ENCODE measurements at places on chromosomes 13 and 19. TPM values are rescaled to one million over a fixed set of nuclear protein-coding genes. Genes with fewer than 3 reads are reported as not detected.

DNA sequence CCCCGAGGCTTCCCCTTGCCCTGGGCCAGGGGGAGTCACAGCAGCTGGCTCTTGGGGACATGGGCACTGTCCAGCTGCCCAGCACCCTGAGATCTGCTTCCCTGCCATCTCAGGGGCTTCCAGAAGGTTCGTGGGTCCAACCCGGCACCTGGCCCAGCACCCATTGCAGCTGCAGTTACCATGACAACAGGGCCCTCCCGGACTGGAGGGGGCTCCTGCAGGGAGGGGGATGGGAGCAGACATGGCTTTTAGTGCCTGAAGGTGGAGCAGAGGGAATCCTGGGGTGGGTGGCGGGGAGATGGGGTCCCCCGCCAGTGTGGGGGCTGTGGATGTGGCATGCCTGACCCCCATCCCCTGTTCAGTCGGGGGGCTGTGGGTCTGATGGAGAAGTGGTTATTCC is 14.7 kb downstream of the PIN1 start:
- no peak for DNase-seq

DNA sequence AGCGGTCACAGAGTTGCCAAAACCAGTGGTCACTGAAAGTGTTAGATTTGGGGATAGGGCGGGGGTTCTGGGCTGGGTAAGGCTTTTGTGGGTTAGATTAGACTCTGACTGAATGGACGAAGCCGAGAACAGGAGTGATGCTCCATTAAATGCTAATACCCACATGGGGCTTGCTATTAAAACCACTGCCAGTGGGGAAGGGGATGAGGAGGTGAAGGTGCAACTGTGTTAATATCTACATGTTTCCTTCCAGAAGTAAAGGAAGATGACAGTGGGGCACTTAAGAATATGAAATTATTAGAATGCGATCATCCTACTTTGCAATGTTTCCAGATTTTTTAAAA is 573 bp upstream of the ZNF614 start:
- DNase-seq: no peak

The C19orf25 gene
- 24.7 TPM for total RNA-seq

The OR4F17 gene
- total RNA-seq: not detected

DNA sequence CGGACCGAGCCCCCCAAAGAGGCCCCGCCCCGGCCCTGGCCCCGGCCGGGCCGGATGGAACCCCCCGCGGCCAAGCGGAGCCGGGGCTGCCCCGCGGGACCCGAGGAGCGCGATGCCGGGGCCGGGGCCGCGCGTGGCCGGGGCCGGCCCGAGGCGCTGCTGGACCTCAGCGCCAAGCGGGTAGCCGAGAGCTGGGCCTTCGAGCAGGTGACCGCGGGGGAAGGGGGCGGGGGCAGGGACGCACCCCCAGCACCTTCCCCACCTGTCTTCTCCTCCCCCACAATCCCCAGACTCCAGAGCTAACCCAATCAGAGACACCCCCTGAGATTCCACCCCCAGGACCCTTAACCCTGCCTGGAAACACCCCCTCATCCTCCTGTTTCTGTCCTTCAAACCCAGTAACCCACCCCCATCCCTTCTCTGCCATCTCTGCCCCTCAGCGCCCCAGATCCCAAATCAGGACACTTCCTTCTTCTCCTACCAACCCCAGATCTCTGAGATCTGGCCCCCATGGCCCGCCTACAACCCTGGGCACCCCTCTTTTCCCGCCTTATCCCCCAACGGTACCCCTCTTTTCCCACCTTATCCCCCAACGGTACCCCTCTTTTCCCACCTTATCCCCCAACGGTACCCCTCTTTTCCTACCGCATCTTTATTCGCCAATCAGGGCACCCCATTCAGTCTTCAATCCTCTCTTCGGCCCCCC is 505 bp downstream of the ZSWIM4 start:
- no peak for DNase-seq

The ZNF723 gene
- total RNA-seq: not detected

GRCh38 chr13:28468023-28468915 is 26.7 kb downstream of the FLT1 start:
- DNase-seq: no peak

The NEK3 gene
- total RNA-seq: 6.8 TPM

DNA sequence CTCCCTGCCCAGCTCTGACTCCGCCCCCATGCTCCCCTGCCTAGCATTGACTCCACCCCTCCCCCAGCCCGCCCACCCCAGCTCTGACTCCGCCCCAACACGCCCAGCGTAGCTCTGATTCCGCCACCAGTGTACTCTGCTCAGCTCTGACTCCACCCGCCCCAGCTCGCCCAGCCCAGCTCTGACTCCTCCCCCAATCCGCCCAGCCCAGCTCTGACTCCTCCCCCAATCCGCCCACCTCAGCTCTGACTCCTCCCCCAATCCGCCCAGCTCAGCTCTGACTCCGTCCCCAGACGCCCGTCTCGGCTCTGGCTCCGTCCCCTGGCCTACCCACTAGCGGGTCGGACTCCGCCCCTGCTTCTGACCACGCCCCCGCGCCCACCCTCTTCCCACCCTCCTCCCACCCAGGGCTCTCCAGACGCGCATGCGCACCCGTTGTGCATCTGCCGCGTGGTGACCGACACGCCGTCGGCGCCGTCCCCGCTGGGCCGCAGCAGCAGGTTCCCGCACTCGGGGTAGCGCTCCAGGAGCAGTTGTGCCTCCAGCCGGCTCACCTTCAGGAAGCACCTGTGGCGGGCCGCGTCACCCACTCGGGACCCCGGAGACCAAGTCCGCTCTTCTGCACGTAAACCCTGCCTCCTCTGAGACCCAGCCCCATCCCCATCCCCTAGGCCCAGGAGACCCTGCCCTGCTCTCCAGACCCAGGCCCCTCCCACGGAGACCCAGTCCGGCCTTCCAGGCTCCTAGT is 10.2 kb downstream of the STAP2 start:
- DNase-seq: peak; percentile 15

DNA sequence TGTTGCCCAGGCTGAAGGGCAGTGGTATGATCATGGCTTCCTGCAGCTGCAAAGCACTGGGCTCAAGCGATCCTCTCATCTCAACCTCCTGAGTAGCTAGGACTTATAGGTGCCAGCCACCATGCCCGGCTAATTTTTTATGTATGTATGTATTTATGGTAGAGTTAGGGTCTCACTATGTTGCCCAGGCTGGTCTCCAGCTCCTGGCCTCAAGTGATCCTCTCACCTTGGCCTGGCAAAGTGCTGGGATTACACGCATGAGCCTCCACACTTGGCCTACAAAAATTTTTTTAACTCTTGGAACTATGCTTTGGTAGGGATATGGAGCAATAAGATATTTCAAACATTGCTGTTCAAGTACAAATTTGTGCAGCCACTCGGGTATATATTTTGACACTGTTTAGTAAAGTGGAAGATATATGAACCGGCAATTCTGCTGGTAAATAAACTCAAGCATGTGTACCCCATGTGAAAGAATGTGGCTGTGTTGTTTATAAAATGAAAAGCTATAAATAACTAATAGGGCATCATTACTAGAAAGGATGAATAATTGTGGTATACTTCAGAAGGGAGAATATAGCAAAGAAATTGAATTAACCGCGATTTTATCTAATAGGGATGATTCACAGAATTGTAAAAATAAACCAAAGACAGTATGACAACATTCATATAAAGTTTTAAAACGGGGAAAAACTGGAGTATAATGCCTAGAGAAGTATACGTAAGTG is 1.1 kb downstream of the ZNF566 start:
- no peak for DNase-seq

The CDKN2D gene
- 6.6 TPM for total RNA-seq
